Ecto neural progenitor cell (in vitro differentiated cells): ENCODE measurements at places on chromosomes 7 and 10.

GRCh38 chr10:75395932-75396630 is 5.5 kb downstream of the ZNF503 start:
- peak; percentile 75 for DNase-seq

GRCh38 chr10:47311932-47312662 is 10.2 kb upstream of the GDF2 start:
- peak; percentile 88 for DNase-seq

DNA sequence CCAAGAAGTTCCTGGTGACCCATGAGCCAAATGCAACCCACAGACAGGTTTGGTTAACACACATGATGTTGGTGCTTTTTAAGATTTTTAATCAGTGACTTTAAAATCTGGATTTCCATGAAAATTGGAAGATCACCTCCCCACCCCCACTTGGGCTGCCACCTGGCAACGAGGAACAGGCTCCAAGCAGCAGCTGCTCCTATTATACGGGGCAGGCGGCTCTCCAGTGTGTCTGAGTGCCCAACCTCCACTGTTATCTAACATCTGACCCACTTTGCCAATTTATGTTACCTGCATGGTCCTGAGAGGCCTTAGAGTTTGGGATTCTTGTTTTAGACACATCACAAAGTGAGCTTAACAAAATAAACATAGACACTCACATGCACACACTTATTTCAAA is 56.4 kb downstream of the SGMS1 start:
- DNase-seq: no peak

GRCh38 chr10:30059209-30060107 is at the start of gene JCAD:
Gene JCAD, minus strand, starts transcription at chr10:30059586. Its CDS starts 11,774 bp downstream, at chr10:30047812.
- peak; percentile 88 for DNase-seq

- no peak for DNase-seq
Observed at GRCh38 chr10:124629415-124629814, 114.8 kb downstream of the FAM53B start.

GRCh38 chr7:137717045-137717444 is 129.7 kb downstream of the DGKI start:
- no peak for DNase-seq

DNA sequence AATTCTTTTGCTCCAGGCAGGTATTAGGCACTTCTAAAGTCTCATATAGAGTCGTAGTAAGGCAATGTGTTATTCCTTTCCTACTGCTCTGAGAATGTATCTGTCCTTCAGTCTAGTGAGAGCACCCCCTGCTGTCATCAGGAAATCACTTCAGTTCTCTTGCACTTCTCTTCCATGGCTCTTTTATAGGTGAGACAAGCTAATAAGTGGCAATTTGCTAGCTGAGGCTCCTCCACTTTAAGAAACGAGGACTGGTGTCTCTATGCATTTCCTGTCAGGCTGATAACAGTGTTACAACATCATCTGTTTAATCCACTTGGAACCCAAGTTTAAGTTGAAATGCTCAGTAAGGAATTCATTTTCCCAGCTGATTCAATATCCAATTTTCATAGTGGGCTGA is 350.6 kb downstream of the TFEC start:
- DNase-seq: no peak

- DNase-seq: no peak
Observed at GRCh38 chr10:10295537-10295936, 722.1 kb upstream of the CELF2 start.

DNA sequence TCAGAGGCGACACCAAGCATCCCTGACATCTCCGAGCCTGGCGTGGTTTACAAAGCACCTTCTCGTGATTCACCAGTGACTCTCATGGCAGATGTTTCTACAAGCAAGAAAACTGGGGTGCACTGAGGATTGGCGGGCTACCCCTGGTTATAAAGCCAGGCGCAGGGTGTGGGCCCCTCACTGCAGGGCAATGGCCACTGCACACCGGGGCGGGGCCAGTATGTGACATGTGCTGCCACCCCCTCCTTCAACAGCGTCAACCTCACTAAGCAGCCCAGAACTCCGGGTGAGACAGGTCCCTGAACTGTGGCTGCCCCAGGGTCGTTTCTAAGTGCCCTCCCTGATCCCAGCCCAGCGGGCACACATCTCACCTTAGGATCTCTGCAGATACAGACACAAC is 63.8 kb downstream of the CHST15 start:
- no peak for DNase-seq

DNA sequence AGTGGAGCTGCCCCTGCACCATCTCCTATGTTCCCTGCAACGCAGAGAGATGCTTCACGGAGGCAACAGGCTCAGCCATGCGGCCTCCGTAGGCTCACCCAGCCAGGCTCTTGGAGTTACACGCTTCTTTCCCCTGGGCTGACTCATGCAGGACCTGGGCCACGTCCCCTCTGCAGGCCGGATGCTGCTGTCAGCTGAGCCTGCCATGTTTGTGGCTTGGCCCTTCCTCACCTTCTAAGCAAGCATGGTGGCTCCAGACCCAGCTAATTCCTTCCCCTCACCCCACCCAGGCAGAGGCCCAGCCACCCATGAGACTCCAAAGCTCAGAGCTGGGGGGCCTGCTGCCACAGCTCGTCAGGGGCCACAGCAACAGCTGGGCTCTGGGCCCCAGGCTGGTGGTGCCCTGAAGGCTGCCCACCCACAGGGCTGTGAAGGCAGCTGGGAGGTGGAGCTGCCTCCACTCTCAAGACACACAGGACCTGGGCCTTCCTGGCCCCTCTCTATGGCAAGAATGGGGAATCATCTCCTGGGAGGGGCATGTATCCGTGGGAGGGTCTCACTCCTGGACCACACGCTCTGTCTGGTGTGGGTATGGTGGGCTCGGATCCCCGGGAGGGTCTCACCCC is 219.6 kb downstream of the ELFN1 start:
- DNase-seq: no peak

GRCh38 chr10:13847201-13847631 is 260.5 kb downstream of the PRPF18 start:
- DNase-seq: no peak

DNA sequence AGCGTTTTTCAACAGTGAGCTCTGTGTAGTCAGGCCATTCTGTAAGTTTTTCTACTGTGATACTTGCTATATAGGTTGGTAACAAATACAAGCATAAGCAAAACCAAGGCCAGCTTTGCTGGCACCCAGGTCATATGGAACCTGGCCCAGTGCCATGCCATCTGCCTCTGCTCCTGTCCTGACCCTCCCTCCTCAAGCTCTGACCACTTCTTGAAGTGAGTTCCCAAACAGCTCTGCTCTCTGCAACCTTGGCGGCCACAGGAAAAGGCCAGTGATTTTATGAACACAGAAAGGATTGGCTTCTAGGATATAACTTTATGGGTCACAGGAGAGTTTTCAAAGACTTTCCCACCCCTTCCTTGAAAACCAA is 12.8 kb downstream of the NOD1 start:
- no peak for DNase-seq

GRCh38 chr7:81846398-81846797 is 76.6 kb upstream of the HGF start:
- no peak for DNase-seq

DNA sequence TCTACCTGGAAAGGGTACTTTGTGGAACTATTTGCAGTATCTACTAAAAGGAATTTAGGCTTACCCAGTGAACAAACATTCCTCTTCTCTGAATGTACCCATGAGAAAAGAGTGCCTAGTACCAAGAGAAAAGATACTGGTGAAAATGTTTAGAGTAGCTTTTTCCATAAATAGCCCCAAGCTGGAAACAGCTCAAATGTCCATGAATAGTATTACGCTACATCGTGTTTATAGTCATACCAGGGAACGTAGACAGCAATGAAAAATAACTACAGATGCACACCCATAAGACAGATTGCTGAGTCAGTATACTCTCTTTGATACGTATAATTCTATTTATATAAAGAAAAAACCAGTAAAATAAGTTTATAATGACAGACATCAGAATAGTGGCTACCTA is 285.9 kb downstream of the KLF6 start:
- no peak for DNase-seq

DNA sequence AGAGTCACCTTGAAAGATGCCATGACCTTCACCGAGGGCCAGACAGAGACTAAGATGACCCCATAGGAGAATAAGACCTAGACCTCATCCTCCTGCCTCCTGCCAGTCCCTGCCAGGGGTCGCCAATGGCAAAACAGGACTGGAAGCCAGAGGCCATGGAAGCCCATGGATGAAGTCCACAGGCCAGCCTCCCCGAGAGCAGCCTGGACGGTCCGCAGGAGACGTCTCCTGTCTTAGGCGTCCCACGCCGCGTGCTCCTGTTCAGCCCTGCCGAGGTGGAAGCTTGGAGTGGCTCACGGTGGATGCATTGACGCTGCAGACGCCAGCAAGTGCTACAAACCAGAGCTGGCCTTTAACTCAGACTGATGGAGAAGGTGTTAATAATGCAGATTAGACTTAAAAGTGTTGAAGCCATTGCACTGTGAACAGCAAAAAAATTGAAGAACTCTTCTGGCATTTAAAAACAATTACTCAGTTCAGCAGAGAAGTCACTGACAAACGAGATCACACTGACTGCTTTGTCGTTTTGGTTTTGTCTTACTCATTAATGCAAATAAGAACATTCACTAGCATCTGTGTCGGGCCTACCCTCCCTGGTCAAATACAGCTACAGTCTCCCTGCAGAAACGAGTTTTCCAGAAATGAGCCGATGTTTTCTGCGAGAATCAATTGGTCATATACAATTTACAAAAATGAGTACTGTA is 38.1 kb upstream of the FAM20C start:
- no peak for DNase-seq

GRCh38 chr10:76311752-76312636 is 880.6 kb downstream of the LRMDA start:
- DNase-seq: no peak

DNA sequence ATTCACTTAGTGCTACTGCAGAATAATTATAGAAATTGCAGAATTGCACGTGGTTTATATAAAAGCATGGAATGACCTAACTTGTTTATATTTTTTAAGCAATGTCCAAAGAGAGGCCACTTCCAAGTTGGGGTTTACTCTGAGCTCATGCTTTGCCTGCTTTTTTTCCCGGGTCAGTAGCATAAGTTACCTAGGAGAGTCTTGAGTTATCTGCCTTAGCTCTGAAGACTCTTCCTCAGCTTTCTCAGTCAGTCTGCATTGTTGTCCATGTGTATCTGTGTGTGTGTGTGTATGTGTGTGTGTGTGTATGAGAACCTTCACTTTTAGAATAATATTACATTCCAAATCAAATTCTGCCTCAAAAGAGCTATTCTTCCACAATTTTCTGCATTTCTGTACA is 239.5 kb upstream of the TCF7L2 start:
- no peak for DNase-seq

DNA sequence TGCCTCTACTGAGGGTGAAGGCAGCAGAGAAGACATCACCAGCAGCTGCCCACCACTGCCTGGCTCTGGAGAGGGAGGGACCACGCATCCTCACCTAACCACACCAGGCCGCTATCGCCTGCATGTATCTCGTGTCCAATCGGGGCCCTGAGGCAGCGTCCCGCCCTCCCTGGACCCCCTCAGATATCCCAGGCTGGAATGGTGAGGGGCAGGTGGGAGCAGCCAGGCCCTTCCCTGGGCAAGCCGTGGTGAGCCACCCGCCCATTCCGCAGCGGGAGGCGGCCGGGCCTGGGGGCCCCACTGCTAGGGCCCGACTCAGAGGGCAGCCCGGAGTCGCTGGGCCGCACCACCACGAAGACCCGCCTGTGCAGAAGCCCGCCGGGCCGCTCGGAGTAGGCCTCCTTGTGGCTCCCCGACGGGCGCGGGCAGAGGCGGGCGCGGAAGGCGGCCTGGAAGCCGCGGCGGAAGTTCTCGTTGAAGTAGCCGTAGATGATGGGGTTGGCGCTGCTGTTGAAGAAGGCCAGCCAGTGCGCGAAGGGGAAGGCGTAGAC is 21.6 kb upstream of the PPA1 start:
- DNase-seq: no peak

DNA sequence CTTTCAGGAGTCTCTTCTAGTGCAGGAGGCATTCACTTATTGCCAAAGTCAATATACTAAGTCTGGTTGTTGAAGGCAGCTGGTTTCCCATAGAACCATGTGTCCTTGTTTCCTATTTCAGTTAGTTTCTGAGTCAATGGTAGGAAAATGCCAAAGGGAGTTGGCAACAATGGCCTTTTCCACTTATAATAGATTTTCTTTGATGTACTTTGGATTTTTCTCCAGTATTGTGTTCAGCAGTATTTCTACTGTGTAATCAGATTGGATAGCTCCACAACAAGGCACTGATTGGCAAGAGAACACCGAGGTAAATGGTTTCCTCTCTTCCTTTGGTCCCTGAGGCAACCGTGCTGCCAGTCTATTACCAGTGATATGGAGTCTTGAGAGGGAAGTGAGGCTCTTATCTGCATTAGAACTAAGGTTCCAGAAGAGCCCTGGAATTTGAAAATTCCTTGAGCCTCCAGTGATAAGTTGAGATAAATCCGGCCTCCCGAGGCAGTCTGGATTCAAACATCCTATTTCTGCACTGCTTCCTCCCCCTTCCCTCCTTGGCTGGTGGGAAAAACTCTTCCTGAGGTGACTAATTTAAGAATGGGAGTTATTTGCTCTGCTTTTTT is 7.9 kb upstream of the SEPTIN7 start:
- DNase-seq: no peak

DNA sequence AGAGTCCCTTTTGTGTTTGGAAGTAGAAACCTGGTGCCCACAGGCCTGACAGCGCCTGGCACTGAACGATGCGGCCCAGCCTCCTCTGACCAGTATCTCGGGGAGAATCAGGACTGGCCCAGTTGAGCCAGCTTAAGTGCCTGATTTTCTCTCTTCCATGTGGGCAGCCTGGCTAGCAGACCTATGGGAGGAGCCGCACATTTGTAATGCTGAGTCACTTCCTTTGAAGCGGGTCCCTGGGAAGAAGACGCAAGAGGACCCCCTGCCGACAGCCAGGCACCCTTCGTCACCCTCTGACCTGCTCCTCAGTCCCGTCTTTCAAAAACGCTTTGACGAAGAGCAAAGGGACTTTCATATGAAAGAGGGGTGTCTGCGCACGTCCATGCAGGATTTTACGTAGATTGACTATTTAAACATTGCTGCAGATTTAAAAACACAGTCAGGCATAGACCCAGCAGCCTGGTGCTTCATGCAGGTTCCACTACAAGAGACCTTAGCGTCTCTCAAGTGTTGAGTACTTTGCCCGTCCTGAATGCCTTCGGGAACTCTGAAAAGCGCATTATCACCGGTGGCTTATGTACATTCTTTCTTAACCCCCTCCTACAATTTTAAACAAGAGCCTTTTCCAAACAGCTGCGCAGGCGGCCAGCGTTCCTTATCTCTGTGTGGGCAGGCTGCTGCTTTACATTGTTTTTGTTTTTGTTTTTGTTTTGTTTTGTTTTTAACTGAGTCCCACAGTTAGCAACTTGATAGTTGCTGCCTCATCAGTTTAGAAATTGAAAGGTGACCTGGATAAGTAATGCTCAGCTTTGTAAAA is 36.5 kb upstream of the AP5Z1 start:
- peak; percentile 63 for DNase-seq

DNA sequence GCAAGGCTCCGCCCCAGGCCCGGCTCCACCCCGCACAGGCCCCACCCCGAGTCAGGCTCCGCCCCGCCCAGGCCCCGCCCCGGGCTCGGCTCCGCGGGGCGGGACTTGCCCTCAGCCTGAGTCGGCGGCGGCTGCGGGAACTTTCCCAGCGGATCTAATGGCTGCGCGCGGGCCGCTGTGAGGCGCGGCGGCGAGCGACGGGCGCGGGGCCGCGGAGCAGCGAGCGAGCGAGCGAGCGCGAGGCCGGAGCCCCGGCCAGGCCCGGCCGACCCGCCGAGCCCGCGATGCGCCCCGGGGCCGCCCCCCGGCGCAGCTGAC is at the start of gene INPP5A:
INPP5A (plus strand) TSS at position 104 of the 318 bp plus-strand sequence. CDS start 310 bp downstream, outside the sequence.
- no peak for DNase-seq
